NB4 (cell line): ENCODE measurements at places on chromosomes 12 and 14.
A peak's percentile ranks its signal among the peaks of the same experiment; 100 is the strongest.

DNA sequence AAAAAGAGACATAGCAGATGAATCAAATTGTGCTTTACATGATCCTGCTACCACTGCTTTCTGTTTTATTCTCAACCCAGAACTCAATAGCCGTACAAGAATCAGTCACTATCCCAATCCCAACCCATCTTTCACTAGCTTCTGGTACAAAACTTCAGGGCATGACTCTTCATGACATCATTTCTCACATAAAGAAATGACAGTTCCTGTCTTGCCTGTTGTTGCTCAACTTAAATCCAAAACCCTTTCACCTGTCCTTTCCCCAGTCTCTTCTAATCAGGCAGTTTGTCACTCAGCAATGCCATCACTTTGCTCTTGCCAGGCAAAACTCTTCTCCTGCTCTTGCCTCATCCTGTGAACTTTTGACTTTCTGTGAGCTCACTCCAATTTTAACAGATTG is 962.8 kb downstream of the GALC start:
- DNase-seq: no peak

- DNase-seq: no peak
Observed at GRCh38 chr12:93706387-93706786, 29.2 kb downstream of the CRADD start.

GRCh38 chr12:39620659-39621658 is 1.4 kb upstream of the ABCD2 start:
- no peak for DNase-seq

GRCh38 chr12:91556909-91557308 is 374.3 kb upstream of the DCN start:
- no peak for DNase-seq

DNA sequence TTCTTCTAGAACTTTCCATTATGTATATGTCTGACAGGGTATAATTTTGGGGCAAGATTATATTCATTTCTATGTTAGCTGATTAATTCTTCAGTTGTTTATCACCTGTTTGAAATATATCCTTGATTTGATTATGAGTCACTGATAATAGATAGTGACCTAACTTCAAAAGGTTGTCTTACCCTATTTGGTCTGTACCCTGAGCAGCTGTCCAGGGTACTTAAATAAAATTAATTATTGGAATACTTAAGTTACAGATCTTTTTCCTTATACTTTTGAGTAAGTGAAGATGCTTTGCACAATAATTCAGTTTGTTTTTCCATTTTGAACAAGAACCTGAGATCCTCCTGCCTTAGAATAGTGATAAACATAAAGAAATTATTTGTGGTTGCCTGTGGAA is 13.2 kb upstream of the NPAS3 start:
- no peak for DNase-seq

DNA sequence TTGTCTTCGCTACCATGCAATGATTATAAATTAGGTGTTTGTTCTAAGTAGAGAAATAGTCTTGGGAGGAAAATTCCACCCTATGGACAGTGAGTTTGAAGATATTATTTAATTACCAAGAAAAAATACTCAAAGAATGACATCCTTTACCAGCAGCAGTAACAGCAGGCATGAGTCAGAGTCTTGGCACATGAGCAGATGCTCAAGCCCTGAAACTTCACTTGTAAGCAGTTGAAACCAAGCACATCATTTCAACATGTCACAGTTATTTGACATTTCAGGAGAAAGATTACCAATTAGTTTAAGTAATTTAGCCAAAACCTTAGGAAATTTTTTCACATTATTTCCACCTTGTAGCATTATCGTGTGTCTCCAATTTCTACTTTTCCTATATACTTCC is 99.2 kb downstream of the C12orf50 start:
- DNase-seq: no peak

DNA sequence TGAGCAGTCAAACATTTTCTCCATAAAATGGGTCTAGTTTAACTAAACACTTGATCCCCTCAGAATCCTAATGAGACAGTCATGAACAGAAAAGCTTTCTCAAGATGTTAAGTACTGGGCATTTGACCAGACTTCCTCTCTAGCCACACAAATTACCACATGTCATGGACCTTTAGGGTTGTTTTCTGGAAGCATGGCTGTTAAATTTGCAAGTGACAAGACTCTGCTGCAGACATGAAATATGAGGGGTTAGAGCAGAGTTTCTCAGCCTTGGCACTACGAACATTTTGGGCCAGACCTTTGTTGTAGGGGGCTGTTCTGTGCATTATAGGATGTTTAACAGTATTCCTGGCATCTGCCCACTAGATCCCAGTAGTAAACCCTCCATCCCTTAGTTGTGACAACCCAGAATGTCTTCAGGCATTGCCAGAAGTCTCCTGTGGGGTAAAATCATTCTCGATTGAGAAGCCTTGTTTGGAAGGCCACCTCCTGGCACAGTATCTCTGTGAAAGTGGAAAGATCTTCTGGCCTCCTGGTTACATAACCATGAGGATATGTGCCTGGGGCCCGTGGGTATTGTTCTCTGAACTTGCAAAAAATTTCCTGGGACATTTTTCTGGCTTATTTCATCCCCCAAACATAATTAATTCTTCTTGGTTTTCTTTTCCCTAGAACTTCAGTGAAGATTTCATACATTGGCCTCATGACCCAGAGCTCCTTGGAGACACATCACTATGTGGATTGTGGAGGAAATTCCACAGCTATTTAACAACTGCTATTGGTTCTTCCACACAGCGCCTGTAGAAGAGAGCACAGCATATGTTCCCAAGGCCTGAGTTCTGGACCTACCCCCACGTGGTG is 4.3 kb downstream of the TMEM106C start:
- no peak for DNase-seq

- DNase-seq: no peak
Observed at GRCh38 chr12:40668099-40668529, 24.1 kb upstream of the CNTN1 start.

GRCh38 chr12:2680676-2681039 is 114.1 kb upstream of the FKBP4 start:
- DNase-seq: no peak

DNA sequence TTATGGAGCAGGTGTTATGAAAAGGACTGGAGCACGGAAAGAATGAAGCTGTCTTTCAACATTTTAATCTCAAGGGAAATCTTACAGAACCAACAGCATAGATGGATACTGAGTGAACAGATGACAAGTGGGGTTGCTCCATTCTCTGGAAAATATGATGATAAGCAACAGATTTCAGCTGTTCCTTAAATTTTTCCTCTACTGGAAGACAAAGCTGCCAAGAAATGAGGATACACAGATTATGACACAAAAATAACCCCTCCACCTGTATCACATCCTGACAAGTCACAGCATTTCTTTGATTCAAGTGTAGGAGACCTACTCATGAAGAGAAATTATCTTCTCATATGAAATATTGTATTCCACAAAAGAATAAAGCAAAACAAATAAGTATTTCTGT is 13.0 kb upstream of the TMTC2 start:
- no peak for DNase-seq

- no peak for DNase-seq
Observed at GRCh38 chr12:67893022-67893580, 96.1 kb upstream of the IFNG-AS1 start.

DNA sequence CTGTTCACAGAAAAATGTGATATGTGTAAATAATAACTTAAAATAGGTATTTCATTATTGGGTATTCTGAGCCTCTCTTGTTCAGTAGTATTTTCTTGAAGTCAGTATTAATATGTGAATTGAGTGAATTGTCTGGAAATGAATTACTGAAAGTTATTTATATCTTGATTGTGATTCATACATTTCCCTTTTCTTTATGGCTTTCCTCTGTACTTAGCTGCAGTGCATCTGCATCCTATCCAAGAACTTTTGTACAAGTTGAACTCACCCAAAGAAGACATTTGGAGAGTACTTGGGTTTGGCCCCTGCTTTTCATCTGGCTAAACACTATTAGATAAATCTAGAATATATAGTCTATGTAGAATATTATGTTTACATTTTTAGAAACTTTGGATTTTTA is 326.0 kb downstream of the RAD51B start:
- DNase-seq: no peak

GRCh38 chr12:30450872-30451271 is 244.8 kb downstream of the IPO8 start:
- DNase-seq: peak; percentile 7

- peak; percentile 76 for DNase-seq
Observed at GRCh38 chr14:20494935-20495766, 10.2 kb upstream of the RNASE10 start.

GRCh38 chr14:65382586-65382985 is 29.9 kb upstream of the FUT8 start:
- DNase-seq: no peak

GRCh38 chr14:68578597-68578996 is 214.3 kb downstream of the ZFP36L1 start:
- no peak for DNase-seq

GRCh38 chr12:89208661-89209096 is 143.6 kb downstream of the DUSP6 start:
- DNase-seq: peak; percentile 77

DNA sequence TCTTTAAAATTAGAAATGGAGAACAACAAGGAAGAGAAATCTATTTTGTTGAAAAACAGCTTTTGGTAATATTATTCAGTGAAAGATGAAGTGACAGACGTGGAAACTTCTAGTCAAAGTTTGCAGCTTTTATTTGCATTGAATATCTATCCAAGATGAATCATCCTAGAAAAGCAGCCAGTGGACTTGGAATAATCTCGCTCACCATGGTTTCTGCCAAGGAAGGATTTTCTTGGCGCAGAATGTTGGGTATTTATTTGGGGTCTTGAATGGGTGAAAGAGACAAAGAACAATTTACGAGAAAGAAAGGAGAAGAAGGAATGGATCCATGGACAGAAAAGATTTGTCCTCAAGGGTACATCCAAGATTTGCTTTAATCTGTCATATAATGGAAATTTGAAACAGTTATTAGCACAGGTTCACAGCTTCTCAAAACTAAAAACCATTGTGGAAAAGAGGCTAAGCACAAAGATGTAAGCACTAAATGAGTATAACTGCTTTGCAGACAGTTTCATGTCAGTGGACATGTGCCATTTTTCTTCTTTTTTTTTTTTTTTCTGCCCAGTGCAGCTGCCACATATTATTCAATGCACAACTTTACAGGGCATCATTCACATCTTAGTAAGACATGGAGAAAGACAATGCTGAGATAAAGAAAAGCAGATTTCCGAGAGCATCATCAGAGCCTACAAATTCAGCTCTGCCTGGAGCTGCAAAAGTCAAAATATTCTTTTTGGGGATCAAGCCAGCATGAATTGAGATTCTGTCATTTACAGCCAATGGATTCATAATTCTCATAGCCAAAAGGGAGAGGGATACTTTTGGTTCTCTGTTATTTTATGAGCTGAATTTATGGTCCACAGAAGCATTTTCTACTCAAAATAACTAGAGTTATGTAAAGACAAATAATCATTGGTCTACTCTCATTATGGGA is 333.7 kb downstream of the DAD1 start:
- DNase-seq: no peak

- DNase-seq: peak; percentile 54
Observed at GRCh38 chr14:35879151-35879648, 53.1 kb downstream of the BRMS1L start.
